NCI-H2029 treated with DMSO at 0.1 percent for 48 hours (cell line): ENCODE measurements at places on chromosomes 2 and 18.

DNA sequence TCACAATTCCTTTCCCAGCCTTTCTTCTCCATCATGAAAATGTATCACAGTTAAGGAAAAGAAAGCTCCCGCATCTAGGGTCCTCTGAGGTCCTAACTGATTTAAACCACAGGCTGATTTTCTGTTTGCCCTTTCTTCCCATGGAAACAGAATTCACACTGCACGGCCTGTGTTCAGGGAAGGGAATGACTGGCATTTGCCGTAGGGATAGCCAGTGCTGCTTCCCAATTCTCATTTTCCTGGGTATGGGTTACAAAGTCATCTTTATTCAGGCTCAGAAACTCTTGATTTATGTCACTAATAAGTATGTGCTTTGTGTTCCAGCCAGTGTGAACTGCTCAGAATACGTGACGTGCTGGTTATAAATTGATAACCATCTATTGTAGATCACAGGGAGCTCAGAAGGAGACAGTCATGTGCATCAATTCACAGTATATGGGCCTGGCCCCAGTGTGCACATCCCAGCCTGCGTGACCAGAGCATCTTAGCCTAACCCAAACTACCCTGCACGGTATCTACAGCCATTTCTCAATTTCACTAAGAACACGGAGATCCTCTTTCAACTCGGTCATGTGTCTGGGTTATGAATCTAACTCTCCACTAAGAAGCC is 163.3 kb downstream of the LRRC30 start:
- DNase-seq = no peak

- DNase-seq = no peak
Observed at GRCh38 chr2:232261776-232262175, 116.8 kb upstream of the ALPP start.

GRCh38 chr2:241833101-241833663 is 24.2 kb downstream of the NEU4 start:
- DNase-seq = no peak

DNA sequence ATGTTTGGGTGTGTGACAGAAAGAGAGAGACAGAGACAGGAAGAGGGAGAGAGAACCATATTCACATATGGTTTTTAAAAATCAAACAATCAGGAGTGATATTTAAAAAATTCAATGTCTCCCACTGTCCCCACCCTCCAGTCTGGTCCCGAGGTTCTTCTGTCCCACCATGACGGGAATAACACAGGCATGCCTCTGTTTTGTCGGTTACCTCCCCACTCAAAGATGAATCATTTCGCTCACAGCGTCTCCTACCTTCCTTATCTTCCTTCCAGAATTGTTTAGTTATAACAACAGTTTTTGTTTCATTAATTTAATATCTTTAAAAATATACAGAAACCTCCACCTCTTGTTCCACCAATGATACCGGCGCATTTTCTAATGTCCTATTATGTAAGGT is 113.0 kb downstream of the KCNF1 start:
- no peak for DNase-seq

GRCh38 chr2:222851956-222852617 is 8.7 kb upstream of the ACSL3 start:
- DNase-seq = no peak

DNA sequence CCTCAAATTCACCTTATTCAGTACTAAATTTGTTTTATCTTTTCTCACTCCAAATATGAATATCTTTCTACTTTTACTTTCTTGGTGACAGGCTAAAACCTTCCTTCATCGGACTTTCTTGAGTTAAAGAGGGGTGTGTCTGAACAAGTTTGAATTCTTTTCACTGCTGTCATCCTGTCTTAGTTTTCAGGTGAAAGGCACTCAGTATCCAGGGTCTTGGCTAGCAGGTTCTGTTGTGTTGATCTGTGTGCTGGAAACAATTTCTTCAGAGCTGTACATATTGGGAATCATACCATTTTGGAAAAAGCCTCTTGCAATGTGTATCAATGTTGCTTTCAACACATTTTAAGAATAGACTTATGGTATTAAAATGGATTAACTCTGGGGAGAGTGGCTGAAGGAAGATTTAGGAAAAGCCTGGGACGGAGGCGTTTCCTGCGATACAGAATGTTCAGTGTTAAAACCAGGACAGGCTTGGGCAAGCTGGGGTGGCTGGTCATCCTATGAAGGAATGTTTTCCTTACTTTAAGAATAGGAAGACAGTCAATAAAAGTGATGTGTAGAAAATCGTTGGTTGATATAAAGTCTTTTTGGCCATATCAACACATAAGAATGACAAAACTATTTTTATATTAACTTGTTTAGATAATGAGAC is 350.7 kb upstream of the SPRED2 start:
- no peak for DNase-seq

DNA sequence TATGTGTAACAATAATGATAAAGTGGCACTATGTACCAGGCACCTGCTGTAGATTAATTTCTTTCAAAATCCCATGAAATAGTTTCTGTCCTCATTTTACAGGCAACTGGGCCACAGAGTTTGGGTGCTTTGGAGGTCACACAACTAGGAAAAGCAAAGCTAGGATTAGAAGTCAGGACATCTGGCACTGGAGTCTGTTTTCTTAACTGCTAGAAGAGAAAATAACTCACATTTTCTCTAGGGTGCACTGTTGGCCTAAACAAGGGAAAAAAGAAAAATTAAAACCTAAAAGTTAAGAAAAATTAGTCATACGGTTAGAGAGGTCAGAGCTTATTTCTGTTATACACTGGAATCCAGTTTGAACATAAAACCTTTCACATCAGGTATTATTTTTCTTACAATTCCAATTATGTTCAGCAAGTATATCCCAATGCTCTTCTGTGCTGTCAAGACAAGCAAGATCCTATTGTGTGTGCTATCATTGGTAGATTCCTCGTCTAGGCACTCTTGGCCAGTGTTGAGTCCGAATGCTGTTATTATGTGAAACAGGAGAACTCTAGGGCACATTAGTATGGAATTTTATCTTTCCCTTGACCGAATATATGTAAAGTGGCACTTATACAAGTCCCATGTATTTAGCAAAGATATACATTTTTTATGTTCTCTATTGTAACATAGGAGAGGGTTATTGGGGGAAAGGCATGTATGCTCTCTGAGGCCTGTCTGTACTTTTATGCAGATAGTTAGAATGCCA is 1.5 kb upstream of the OSGEPL1 start:
- no peak for DNase-seq

DNA sequence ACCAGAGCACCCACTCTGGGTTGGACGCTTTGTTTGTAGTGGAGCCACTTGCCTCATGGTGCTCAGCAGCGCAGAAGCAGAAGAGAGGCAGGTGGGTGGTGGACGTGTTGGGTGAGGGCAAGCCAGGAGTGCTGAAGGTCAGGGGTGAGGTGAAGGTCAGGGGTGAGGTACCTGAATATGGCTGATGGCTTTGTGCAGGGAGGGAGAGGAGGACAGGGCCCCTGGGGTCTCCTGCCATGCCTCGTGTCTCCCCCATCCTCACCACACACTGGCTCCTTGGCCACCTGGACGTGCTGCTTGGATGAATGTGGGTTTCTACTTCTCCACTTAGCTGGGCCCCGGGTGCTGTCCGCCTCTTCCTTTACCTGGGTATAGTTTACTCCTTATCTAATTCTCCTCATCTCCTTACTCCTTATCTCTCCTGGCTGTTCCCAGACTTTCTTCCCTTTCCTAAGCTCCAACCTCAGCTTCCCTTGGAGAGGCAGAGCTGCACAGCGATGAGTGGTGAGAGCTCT is 68.1 kb downstream of the DYSF start:
- DNase-seq = no peak

DNA sequence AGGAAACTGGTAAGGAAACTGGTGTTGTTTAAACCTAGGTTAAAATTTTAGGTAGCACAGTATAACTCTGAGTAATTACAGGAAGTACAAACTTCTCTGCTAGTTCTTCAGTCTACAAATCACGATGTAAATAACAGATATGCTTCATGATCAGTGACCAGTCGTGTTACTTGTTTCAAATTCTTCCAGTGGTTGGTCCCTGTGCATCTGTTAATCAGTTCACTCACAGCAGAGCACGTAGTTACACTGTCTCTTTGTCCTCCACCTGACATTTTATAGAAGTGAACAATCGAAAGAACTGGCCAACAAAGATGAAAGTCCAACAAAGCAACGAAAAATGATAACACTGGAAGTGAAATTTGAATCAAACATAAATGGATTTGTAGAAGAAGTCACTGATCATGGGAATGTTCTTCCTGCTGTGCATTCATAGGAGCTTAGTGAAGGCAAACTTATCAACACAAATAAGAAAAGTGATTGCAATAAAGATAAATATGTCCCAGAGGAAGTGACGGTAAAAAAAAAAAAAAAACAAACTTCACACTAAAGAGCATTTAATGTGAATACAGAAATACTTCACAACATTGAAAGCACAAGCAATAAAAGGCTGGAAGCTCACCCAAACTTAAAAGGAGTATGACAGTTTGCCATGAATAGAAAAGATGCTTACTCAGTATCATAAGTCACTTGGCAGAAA is 7.0 kb downstream of the EIF2AK2 start:
- DNase-seq = no peak

- no peak for DNase-seq
Observed at GRCh38 chr18:57430079-57431001, 4.8 kb upstream of the ONECUT2 start.

GRCh38 chr18:50099725-50100407 is 95.1 kb downstream of the MYO5B start:
- no peak for DNase-seq

DNA sequence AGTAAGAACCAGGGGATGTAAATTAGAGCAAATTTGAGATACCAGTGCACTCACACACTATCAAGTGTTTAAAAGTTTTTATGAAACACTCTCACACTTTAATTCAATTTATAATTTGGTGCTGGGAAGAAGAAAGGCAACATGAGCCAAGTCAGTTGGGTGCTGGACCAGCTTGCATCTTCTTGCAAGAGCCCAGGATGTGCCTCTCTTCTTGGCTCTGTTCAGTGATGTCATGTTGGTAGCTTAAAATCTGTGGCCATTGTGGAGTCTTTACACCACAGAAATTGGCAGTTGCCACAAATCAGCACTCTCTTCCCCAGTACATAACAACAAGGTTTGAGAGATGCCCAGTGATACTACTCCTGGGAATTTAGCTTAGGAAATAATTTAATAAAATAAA is 38.2 kb downstream of the IL1R2 start:
- DNase-seq = no peak

GRCh38 chr2:55361465-55362189 is 58.0 kb downstream of the CCDC88A start:
- no peak for DNase-seq

DNA sequence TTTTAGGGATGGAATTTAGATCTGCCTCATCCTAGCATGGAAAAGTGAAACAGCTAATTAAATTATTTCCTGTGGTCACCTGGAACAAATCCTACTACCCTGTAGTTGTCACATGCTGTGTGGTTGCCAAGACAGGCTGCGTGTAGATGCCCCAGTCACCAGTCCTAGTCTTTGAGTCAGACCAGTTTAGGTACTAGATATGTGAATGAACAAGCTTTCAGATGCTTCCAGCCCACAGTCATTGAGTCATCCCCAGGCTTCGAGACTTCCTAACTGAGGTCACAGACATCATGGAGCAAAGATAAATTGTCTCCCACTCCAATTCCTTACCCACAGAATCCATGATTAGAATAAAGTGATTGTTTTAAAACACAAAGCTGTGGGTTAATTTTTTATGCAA is 35.8 kb upstream of the GRB14 start:
- DNase-seq = no peak

DNA sequence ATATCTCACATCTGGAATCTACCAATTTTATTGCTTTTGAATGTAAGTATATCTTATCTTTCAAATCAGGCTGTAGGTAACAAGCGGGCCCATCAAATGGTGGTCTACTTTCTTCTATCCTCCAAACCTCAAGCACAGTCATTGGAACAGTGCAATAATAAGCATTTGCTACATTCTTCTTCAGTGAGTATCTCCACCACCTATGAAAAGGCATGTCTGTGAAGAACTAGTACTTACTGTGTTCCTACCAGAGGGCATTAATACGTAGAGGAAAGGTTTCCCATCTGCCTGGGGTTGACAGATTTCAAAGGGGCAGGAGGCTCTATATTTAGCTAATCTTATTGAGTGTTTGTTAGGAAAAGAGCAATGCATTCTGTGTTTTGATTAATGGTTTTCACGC is 411.1 kb downstream of the NCKAP5 start:
- DNase-seq = no peak

DNA sequence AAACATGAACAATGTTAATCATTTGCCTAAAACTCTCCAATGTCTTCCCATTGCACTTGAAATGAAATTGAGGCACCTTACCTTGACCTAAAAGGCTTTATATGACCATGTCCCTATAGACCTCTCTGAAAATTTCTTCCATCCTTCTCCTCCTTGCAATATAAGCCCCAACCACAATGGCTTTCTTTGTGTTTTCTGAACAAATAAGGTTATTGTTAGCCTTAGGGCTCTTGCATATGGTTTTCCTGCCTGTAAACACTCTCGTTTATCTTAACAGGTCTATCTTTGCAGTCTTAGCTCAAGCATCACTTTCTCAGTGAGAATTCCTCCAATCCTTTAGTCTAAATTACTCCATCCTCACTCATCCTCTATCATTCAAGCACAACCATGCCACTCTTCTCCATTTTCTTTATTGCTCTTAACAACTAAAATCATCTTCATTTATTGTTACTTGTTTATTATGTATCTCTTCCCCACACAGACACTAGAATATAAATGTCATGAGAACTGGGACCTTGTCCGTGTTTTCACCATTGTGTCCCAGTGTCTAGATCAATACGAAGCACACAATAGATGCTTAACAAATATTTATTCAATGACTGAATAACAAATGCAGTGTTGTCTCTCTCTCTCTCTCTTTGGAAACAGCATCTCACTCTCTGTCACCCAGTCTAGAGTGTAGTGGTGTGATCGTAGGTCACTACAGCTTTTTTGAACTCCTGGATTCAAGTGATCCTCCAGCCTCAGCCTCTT is 129.3 kb downstream of the RDH14 start:
- DNase-seq = no peak

DNA sequence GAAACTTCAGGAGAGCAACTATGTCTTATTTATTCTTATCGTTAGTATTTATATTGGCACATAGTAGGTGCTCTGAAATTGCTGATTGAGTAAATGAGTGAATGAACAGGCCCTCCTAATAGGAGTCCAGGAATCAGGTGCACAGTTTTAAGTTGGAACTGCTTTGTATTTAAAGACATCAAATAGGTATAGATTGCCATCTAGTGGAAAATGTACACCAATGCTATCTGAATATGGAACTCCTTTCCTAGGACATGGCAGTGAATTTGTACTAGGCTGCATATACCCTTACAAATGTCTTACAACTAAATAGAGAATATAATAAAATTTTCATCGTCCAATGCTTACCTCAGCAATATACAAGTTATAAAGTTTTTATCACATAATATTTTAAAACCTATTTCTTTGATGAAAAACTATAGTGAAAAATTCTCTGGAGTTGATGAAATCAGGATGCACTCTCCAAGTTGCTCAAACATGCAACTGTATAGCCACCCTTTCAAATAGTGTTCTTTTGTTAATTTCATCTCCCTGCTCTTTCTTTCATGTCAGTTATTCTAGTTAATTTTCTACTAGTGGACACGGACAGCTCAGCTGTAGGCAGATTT is 318.9 kb upstream of the SYT4 start:
- peak; percentile 3 for DNase-seq

- DNase-seq = no peak
Observed at GRCh38 chr2:67996772-67997527, 65.9 kb downstream of the C1D start.
